PC-9 (cell line): ENCODE measurements at places on chromosomes 16 and 17. TPM values are rescaled to one million over a fixed set of nuclear protein-coding genes. Genes with fewer than 3 reads are reported as not detected.

The SPATA22 gene
- not detected in 2 replicates for total RNA-seq

The CCDC40 gene
- 11.0 and 14.2 TPM in 2 replicates for total RNA-seq

The SPECC1 gene
- 128 and 152 TPM in 2 replicates for total RNA-seq

The MED1 gene
- total RNA-seq: 23.2 and 35.7 TPM in 2 replicates

The SLC2A4 gene
- 1.5 and 1.6 TPM in 2 replicates for total RNA-seq

The TBC1D3D gene
- total RNA-seq: 0.92 and 1.8 TPM in 2 replicates

The PCTP gene
- total RNA-seq: 16.0 and 17.3 TPM in 2 replicates

The CCL23 gene
- total RNA-seq: not detected in 2 replicates

The AGRP gene
- not detected in 2 replicates for total RNA-seq

The EIF5A gene
- total RNA-seq: 806 and 1,298 TPM in 2 replicates

- DNase-seq: no peak
Measured at GRCh38 chr16:7992616-7993015, 597.7 kb downstream of the TMEM114 start.

GRCh38 chr17:70190959-70191805 lies 21.9 kb downstream of the KCNJ2 start:
- DNase-seq: no peak

- DNase-seq: no peak
Measured at GRCh38 chr17:40366076-40366860, 1.7 kb upstream of the GJD3 start.

GRCh38 chr17:44065668-44066203 lies 735 bp downstream of the LSM12 start:
- no peak for DNase-seq

DNA sequence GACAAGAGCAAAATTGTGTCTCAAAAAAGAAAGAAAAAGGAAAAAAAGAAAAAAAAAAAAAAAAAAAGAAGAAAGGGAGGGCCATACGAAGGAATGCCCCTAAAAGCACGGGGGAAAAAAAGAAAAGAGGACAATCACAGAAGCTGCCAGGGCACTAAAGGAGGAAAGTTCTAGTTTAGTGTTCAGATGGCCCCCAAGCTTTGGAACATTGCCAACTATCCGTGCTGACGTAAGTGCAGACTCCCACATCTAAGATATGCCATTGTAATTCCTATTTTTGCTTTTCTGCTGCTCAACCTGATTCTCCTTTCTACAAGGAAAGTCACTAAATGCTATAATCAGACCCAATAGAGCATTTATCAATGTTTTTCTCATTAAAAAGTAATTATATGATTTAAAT lies 842.1 kb downstream of the KCNJ2 start:
- DNase-seq: no peak

DNA sequence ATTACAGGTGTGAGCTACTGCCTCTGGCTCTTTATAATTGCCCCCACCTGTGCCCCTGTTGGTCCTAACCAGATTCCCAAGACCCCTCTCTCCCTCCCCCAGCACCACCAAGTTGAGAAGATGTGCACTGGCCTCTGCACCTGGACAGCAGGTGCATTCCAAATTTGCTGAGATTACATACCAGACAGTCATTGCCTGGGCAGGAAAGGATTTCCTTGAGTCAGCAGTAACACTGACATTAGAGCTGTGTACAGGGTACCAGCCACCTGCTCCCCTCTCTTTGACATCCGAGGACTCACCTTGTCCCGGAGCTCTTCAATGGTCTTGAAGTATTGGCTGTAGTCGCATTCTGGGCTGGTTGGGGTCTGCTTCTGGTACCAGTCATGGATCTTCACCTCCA lies 659 bp downstream of the KRT15 start:
- DNase-seq: peak; percentile 32

DNA sequence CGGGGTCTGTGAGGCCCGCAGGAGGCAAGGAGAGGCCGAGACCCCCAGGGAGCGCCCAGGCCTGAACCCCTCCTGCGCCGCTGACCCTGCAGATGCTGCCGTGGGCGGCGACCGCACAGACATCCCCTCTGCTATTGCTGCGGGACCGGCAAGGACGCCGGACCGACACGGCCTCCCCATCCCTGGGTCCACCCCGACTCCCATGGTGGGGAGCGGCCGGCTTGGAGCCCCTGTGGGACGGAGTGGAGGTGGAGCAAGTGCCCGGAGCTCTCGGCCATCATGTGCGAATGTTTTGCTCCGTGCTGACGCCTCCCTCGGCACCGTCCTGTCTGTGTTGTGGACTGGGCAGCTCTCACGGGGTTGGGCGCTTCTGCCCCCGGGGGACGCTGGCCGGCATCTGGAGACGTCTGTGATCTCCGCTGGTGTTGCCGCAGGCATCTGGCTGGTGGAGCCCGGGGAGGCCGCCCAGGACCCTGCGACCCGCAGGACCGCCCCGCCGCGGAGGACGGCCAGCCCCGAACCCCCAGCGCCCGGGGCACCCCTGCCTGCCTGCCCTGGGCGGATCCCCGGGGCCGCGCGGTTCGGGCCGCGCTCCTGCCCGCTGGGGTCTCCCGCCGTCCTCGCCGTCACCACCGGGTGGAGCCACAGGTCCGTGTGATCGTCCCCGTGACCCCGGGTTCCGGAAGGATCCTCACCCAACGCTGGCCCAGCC lies 12.8 kb upstream of the GNG13 start:
- peak; percentile 40 for DNase-seq

DNA sequence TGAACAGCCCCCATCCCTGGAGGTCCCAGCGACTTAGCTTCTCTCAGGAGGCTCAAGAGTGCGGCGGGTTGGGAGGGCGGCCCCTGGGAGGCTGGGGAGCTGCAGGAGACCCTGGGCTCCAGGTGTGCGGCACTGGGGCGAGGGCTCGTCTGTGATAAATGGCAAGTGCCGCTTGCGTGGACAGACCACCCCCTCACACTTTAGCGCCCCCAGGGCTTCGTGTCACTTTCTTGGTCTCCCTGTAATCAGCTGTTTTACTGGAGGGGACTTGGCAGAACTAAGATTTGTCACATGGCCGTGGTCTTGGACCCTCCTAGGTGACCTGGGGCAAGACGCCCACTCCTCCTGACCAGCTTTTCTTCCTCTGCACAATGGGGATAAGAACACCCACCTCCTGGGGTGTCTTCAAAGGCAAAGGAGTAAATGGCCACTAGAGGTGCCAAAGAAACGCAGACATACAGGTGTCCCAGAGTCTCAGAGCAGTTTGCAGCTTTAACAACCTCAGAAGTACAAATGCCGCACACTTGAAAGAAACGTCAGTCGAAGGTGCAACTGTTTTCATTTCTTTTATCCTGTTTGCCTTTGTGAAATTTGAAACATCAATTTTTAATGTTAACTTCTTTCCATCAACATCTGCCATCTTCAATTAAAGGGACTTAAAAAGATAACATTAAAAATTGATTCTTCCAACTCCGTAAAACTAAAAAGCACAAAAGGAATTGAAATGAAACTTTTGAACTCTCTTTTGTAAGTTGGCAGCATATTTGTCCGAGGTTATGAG lies 946 bp downstream of the OSGIN1 start:
- peak; percentile 67 for DNase-seq

DNA sequence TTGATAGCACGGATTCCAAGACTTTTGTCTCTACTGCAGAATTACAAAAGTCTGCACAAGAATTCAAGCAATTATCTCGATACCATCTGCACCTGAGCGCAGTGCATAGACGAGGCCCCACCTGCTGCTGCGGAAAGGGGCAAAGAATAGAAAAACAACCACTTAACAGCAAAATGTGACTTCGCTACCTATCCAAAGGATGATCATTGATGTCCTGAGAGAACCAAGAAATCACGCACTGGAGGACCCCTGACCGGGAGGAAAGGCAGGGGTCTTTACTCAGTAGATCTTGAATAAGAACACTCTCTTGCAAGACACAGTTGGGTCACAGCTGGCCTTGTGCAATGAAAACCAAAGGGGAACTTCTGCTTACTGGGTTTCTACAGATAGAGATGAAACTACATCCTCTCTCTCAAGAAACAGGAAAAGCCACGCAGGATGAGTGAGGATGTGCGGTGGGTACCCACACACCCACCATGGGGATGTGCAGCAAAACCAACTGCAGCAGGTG lies 147.4 kb upstream of the RPH3AL start:
- no peak for DNase-seq

DNA sequence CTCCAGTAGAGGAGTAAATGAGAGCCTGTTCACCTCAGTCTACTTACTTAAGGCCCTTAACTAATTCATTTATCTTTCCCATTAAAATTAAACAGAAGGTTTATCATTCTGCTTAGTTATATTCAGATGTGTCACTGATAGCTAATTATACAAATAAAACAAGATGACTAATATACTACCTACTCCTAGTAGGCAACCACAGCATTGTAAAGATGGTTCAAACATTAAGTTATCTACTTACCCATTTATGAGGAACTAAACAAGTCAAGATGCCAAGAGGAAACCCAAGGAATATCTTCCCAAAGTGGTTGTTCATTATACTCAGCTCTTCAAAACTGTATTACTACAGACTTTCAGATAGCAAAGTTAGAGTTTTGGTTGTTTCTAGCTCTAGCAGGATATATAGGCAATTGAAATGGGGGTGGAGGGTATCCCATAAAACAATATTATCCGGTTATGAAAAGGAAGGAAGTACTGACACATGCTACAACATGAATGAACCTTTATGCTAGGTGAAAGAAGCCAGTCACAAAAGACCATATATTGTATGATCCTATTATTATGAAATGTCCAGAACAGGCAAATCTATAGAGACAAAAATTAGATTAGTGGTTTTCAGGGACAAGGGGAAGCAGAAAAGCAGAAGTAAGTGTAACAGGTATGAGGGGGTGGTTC lies 56.5 kb downstream of the SPAG9 start:
- peak; percentile 41 for DNase-seq

DNA sequence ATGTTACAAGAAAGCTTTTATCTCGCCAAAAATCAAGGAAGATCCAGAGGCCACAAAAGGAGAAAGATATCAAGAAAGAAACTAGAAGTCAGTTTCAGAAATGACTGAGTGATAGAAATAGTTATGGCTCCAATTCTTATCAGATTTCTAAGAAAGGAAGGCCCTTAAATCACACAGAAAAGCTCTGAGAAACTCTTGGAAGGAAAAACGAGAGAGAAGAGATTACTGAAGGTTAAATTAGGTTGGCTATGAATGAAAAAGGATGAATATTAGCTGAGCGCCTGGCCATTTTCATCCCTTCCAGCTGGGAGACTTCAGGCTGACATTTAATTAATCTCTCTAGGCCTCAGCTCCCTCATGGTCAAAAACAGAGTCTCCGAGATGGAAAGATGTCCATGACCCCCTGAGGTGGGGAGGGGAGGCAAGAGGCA lies 72.3 kb downstream of the CYTH1 start:
- no peak for DNase-seq

GRCh38 chr17:39573447-39574298 lies 34.0 kb downstream of the NEUROD2 start:
- DNase-seq: peak; percentile 57
